ENCODE measurements at places on chromosomes 6 and 20. TPM values are rescaled to one million over a fixed set of nuclear protein-coding genes. Genes with fewer than 3 reads are reported as not detected.

BPI gene
- 2.3 TPM for total RNA-seq

RSPH3 gene
- total RNA-seq, result 11.1 TPM

CLDN20 gene
- total RNA-seq, result 2.2 TPM

ZC2HC1B gene
- not detected for total RNA-seq

DEFB132 gene
- not detected for total RNA-seq

TBXT gene
- total RNA-seq, result not detected

XKR7 gene
- not detected for total RNA-seq

DNA sequence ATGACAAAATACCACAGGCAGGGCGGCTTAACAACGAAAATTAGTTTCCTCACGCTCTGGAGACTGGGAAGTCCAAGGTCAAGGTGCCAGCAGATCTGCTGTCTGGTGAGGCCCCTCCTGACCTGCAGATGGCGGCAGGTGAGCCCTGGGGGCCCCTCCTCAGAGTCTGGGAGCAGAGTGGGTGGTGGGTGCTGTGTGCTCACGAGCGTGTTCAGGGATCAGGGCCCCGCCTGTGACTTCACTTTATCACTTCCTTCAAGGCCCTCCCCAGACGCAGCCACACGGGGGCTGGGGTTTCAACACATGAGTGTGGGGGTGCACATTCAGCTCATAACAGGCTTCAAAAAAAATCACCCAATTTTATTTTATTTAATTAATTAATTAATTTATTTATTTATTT is 39.3 kb downstream of the SLC2A4RG start:
- no peak for DNase-seq

GRCh38 chr6:110342759-110343158 is 15.4 kb downstream of the METTL24 start:
- DNase-seq, result no peak

DNA sequence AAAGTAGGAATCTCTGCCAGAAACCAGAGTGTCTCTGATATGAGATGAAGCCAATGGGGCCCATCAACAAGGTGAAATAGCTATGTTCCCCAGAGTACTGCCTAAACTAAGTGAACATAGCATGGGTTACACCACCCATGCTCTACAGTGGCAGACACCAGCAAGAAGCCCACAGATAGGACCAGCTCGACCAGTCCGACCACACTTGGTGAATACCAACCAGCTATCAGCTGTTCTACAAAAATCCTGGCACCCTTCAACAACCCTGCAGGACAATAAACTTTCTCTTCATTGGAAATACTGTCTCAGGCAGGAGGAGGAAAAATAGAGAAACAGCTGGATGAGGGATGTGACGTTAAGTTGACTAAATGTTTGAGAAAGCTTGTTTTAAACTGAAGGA is 311.4 kb downstream of the EPM2A start:
- DNase-seq, result no peak

GRCh38 chr20:50404419-50405234 is 105.6 kb upstream of the PTPN1 start:
- DNase-seq, result no peak

- no peak for DNase-seq
These were observed 308.2 kb downstream of the FARS2 start for GRCh38 chr6:5569491-5569890.

DNA sequence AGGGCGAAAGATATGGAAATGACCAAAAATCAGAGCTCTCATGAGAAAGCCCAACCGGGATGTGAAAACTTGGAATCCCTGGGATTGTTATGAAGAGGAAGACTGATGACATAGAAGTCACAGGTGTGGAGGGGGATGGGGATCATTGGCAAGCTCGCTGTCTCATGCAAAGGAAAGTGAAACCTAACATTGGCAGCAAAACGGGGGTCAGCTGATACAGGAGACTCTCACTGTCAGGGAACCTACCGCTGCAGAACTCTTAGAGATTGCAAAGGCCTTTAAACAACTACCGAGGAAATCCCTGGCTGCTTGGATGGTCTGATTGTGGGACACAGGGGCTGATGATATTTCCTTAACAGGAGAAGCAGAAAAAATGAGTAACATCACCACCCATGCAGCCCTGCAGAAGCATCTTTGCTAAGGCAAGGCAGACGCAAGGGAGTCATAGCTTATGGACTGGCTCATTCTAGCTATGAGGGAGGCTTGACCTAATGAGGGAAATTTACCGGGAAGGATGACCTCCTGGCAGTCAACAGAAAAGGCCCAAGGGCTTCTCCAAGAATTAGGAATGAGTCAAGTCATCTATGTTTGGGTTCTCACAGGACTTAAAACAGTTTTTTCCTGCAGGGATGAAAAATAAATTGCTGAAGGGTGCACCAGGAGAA is 7.0 kb downstream of the MUC21 start:
- no peak for DNase-seq

GRCh38 chr20:38353316-38353715 is 7.0 kb downstream of the LBP start:
- DNase-seq, result no peak

DNA sequence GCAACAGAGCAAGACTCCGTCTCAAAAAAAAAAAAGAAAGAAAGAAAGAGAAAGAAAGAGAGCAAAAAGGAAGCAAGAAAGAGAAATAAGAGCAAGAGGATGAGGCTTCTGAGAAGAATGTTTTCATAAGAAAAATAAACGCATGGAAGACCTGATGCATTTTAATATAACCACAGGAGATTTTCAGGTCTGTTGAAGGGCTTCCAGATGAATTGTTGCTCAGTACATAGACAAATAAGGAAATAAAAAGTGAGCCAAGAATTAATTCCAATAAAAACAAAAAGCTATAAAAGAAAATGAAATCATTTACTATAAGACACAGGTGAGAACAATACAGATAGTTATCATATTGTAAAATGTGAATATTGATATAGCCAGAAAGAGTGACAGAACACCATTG is 43.5 kb downstream of the PERP start:
- no peak for DNase-seq

- no peak for DNase-seq
These were observed 1.1 kb upstream of the CDC5L start for GRCh38 chr6:44386364-44386928.

GRCh38 chr6:108502832-108503231 is 57.9 kb upstream of the FOXO3 start:
- DNase-seq, result no peak

Data from sciatic nerve (tissue), 2 donors.